IMR-90 (cell line): ENCODE measurements at places on chromosomes 12 and 14.

DNA sequence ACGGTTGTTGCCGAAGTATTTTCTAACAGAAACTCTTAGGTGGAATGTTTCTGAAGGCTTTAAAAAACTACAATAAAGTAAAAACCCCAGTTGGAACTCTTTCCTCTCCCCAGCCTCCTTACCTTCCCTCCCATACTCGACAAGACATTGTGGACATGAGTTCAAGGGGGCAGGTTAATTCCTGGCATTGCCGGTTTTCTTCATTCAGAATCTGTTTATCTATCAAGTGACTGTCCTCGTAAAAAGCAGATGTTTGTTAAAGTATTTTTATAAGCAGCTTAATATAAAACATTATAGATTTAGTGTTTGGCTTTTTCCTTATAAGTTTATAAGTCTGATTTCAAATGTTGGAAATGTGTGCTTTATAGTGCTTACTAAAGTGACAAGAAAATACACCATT is 30.7 kb downstream of the PARP11 start:
- H3K4me3 ChIP-seq: no peak overlapping the region
- no peak for DNase-seq
- H3K27ac ChIP-seq: no peak overlapping the region
- H3K27me3 ChIP-seq: no peaks in the 10 kb centered on the region

DNA sequence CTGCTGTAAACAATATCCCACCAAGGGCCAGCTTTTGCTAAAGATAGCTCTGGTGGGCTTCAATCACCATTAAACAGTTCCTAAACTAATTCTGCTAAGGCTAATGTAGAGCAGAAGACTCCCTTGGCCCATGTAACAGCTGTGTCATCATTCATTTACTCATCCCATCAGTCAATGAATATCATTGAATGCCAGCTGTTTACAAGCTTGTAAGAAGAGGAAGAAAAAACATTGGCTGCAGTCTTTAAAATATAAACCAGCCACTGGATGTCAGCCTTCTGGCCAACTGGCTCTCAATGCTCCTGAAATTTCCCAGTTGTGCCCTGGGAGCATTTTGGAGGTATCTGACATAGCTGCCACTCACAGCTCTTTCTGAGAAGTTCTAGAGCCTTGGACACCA is 18.0 kb upstream of the MAP3K9 start:
- DNase-seq: no peak
- H3K27me3 ChIP-seq: peaks cover 1% of the 10 kb centered on the region; the same call in 1 of the 2 replicates
- no peaks in the 10 kb centered on the region for H3K36me3 ChIP-seq
- no peak overlapping the region for H3K4me3 ChIP-seq

DNA sequence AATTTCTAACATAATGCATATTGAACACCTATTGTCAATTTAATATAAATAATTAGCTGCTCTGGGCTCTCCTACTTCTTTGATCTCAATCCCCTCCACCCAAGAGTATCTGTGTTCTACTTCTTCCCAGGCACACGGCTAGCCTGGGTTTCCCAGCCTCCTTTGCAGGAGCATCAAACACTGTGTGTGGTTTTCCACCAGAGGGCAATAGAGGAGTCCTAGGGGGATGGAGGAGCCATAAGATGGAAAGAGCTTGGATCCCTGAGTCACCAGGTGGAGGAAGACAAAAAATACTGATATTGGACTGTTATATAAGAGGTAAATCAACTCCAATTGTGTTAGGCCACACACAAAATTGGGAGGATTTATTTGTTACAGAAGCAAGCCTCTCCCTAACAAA is 333.7 kb downstream of the GLT1D1 start:
- H3K36me3 ChIP-seq: no peaks in the 10 kb centered on the region
- H3K4me1 ChIP-seq: no peaks in the 10 kb centered on the region
- no peak overlapping the region for H3K27ac ChIP-seq
- H3K27me3 ChIP-seq: no peaks in the 10 kb centered on the region
- no peak for DNase-seq

- H3K4me1 ChIP-seq: peaks cover 22% of the 10 kb centered on the region
- no peak overlapping the region for H3K4me3 ChIP-seq
- no peak overlapping the region; the same call in 1 of the 2 replicates for H3K27ac ChIP-seq
- H3K27me3 ChIP-seq: no peaks in the 10 kb centered on the region
- DNase-seq: no peak
Observed at GRCh38 chr12:109467978-109468676, 9.0 kb downstream of the KCTD10 start.

- H3K4me1 ChIP-seq: no peaks in the 10 kb centered on the region
- H3K27ac ChIP-seq: no peak overlapping the region
- H3K36me3 ChIP-seq: no peaks in the 10 kb centered on the region
Observed at GRCh38 chr12:41356181-41356580, 168.1 kb downstream of the PDZRN4 start.

DNA sequence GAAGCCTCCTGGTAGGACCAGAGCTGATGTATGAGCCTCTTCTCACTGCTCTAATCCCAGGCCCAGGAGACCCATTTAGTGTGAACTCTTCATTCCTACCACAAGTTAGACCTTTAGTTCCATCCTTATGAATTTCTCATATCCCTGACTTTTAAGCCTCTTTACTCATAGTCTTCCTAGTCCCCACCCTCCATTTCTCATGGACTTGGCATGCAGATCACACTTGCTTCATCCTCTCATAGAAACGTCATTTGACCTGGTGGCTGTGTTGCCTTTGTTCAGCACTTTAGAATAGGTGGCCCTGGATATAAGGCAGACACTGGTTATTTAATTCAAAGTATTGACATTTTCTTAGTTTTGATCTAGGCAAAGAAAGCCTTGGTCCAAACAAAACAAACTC is 99.5 kb downstream of the SLC16A7 start:
- no peaks in the 10 kb centered on the region for H3K27me3 ChIP-seq
- H3K27ac ChIP-seq: no peak overlapping the region
- H3K4me3 ChIP-seq: no peak overlapping the region
- H3K4me1 ChIP-seq: peaks cover 2% of the 10 kb centered on the region; the same call in 1 of the 2 replicates
- no peaks in the 10 kb centered on the region for H3K36me3 ChIP-seq
- DNase-seq: peak; percentile 69

DNA sequence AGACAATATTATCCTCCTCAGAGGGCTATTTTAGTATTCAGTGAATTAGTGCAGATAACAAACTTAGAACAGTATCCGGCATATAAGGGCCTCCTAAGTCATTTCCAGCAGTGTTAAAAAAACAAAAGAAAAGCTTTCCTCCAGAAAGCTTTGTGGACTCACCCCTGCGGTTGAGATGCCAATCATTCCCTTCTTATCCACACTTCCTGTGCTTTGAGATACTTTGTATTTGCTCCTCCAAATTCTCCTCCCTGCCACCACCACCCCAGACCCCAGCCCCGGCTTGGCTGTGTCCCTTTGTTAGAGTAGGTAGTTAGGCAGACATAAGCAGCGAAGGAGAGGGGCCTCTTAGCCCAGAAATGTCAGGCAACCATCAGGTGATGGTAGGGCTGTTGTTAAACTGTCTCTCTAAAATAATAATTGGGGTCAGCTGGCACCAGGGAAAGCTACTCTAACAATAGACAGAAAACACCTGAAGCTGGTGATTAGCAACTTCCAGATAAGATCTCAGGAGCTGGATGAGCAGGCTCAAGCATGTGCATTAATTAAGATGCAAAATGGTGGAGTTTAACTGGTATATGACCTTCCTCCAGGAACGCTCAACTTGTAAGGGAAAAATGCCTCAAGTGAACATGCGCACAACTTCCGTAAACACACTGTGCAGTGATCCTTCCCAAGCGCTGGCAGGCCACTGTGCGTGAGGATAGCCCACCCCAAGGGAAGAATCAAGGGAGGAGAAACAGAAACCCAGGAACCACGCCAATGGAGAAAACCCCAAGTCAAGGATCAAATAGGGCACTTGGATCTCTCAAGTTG is 152.1 kb upstream of the EEA1 start:
- peak; percentile 52 for DNase-seq
- H3K4me1 ChIP-seq: peaks cover 3% of the 10 kb centered on the region
- H3K4me3 ChIP-seq: no peak overlapping the region
- H3K36me3 ChIP-seq: no peaks in the 10 kb centered on the region

- no peaks in the 10 kb centered on the region for H3K27me3 ChIP-seq
- peaks cover 11% of the 10 kb centered on the region for H3K4me1 ChIP-seq
- no peak overlapping the region for H3K27ac ChIP-seq
Observed at GRCh38 chr14:75842551-75842950, 139.2 kb downstream of the TGFB3 start.

DNA sequence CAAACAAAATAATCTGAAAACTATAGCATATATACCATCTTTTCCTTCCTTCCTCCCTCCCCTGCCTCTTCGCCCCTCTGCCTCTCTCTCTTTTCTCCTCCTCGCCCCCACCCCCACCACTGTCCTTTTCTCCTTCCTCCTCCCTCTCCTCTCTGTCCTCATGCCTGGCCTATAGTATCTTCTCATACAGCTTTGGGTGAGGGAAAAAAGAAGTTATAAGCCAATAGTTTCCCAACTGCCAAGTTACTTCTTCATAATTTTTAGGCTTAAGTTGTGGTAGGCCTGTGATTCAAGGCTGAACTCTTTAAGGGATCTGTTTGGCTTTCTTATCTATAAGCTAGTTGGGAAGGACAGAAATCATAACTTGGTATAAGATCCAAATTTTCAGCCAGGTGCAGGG is 9.1 kb downstream of the TMED10 start:
- no peak overlapping the region for H3K4me3 ChIP-seq
- no peak overlapping the region for H3K27ac ChIP-seq
- no peak for DNase-seq
- H3K27me3 ChIP-seq: no peaks in the 10 kb centered on the region
- H3K36me3 ChIP-seq: no peaks in the 10 kb centered on the region

- no peaks in the 10 kb centered on the region for H3K4me1 ChIP-seq
- no peak for DNase-seq
- no peak overlapping the region for H3K4me3 ChIP-seq
- H3K27ac ChIP-seq: no peak overlapping the region
- no peaks in the 10 kb centered on the region for H3K36me3 ChIP-seq
Observed at GRCh38 chr12:30573145-30573544, 122.5 kb downstream of the IPO8 start.

- peaks cover 9% of the 10 kb centered on the region for H3K4me1 ChIP-seq
- H3K27me3 ChIP-seq: no peaks in the 10 kb centered on the region
- no peak for DNase-seq
- no peak overlapping the region for H3K4me3 ChIP-seq
- no peaks in the 10 kb centered on the region for H3K36me3 ChIP-seq
Observed at GRCh38 chr12:68364328-68364727, 32.2 kb upstream of the MDM1 start.

GRCh38 chr12:132686825-132687210 is 324 bp downstream of the POLE start:
- H3K4me3 ChIP-seq: peak overlapping the region; percentile 79
- H3K27ac ChIP-seq: peak overlapping the region; percentile 11; the same call in 1 of the 2 replicates
- H3K27me3 ChIP-seq: no peaks in the 10 kb centered on the region

- no peak overlapping the region for H3K4me3 ChIP-seq
- H3K27me3 ChIP-seq: peaks cover 15% of the 10 kb centered on the region
- no peak overlapping the region for H3K27ac ChIP-seq
- H3K36me3 ChIP-seq: no peaks in the 10 kb centered on the region
Observed at GRCh38 chr12:2743478-2743877, 51.3 kb upstream of the FKBP4 start.

- H3K36me3 ChIP-seq: no peaks in the 10 kb centered on the region
- H3K4me1 ChIP-seq: 0 out of 2 replicates have a peak, but pooled peaks cover 1% of the 10 kb centered on the region
- H3K27ac ChIP-seq: no peak overlapping the region
- DNase-seq: no peak
- H3K4me3 ChIP-seq: no peak overlapping the region
Observed at GRCh38 chr14:22666203-22666893, 22.2 kb upstream of the OR6J1 start.

- peak; percentile 6 for DNase-seq
- no peak overlapping the region for H3K4me3 ChIP-seq
- H3K27ac ChIP-seq: no peak overlapping the region
- H3K27me3 ChIP-seq: no peaks in the 10 kb centered on the region
Observed at GRCh38 chr12:82818271-82819035, 131.7 kb downstream of the TMTC2 start.

GRCh38 chr12:85489194-85489593 is 209.2 kb downstream of the ALX1 start:
- no peak for DNase-seq
- no peaks in the 10 kb centered on the region for H3K36me3 ChIP-seq
- H3K4me1 ChIP-seq: no peaks in the 10 kb centered on the region
- no peak overlapping the region for H3K4me3 ChIP-seq

DNA sequence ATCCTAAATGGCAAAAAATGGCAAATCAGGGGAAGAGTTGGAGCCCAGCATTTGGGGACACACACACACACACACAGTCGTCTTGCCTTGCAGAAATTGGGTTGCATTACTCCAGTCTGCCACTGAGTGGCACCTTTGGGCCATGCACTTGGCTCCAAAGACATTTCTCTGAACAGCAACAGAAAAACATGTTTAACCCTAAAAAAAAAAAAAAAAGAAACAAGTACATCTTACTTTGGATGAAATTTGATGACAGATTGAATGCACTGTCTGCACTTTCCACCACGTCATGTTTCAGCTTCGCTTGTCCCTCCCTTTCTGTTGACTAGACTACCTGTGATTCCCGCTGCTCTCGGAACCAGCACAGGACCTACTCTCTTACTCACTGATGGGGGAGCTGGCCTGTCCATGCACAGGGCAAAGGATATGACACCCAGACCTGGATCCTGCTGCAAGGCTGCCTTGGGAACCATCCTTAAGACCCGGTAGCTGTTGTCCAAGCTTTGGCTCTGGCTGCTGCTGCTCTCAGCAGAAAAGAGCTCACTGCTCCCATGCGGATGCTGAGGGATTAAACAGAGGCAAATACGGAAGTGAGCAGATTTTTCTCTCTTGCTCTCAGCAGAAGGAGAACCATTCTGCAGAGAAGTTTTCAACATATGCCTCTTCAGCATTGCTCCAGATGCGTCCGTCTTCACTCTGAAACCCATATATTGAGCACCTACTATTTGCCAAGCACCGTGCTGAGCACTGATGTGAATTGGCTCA is 376.8 kb downstream of the DPF3 start:
- no peak overlapping the region for H3K4me3 ChIP-seq
- H3K4me1 ChIP-seq: peaks cover 7% of the 10 kb centered on the region
- no peaks in the 10 kb centered on the region for H3K36me3 ChIP-seq
- H3K27ac ChIP-seq: peak overlapping the region; percentile 35

DNA sequence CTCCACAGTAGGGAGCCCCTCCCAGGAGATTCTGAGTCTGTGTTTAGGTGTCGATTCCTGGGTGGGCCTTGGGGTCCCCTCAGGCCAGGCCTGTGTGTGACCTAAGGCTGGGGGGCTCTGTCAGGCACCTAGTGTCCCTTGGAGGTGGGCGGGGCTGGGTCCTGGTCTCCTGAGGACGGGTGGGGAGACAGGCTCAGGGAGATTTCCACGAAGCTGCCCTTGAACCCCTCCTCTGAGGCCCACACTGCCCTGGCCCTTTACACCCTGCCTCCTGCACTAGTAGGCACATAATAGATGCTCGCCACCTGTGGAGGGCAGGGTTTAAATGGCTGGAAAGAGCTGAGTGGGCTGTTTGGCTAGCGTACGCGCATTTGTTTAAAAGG is 32.9 kb downstream of the MEG3 start:
- no peak overlapping the region for H3K27ac ChIP-seq
- peaks cover 75% of the 10 kb centered on the region for H3K36me3 ChIP-seq
- no peaks in the 10 kb centered on the region for H3K27me3 ChIP-seq
- DNase-seq: no peak
